Kidney (tissue), 22 donors: ENCODE measurements at places on chromosomes 11 and 22. TPM values are rescaled to one million over a fixed set of nuclear protein-coding genes. Genes with fewer than 3 reads are reported as not detected.
A peak's percentile ranks its signal among the peaks of the same experiment; 100 is the strongest.

HNRNPUL2 gene
- 49.0 TPM for total RNA-seq

FGF3 gene
- total RNA-seq: not detected

FREY1 gene
- 1.0 TPM for total RNA-seq

MAJIN gene
- total RNA-seq: not detected

DNA sequence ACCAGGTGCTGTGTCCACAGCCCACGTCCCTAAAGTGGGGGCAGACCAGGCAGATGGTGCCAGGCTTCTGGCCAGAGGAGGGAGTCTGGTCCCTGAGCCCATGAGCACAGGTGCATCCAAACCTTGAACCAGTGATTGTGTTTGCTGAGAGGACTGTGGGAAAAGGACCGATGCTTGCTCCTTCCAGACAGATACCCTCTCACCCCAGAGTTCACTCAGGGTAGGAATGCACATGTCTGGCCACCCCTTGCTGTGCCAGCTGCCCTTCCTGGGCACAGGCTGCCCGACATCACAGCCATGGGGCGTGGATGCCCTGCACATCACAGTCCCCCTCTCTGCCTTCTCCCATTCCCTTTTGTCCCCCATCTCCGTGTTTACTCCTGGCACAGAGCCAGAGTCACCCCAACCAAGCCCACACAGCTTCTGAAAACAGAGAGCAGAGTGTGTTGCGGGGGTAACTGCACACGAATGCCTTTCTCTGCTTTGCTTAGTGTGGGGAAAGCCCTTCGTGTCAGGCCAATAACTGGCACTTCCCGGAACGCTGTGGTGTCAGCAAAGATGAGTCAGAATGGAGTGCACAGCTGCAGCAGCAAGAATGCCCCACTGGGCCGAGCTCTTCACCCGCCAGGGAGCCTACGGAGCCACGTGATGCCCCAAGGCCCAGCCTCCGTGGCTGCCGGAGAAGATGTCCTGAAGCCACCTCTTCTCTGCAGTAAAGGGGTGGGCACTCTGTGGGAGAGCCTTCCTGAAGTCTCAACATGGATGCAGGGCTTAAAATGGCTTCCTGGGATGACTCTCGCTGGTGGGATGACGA is 7.6 kb downstream of the CARS1 start:
- no peaks in the 10 kb centered on the region for H3K36me3 ChIP-seq
- no peaks in the 10 kb centered on the region for H3K27me3 ChIP-seq
- peaks cover 8% of the 10 kb centered on the region for H3K4me1 ChIP-seq
- H3K27ac ChIP-seq: peak overlapping the region; percentile 24
- DNase-seq: no peak
- no peak overlapping the region for H3K4me3 ChIP-seq

GRCh38 chr22:47371263-47372090 is 609.0 kb downstream of the TBC1D22A start:
- no peaks in the 10 kb centered on the region for H3K4me1 ChIP-seq
- H3K27ac ChIP-seq: no peak overlapping the region
- H3K4me3 ChIP-seq: no peak overlapping the region

DNA sequence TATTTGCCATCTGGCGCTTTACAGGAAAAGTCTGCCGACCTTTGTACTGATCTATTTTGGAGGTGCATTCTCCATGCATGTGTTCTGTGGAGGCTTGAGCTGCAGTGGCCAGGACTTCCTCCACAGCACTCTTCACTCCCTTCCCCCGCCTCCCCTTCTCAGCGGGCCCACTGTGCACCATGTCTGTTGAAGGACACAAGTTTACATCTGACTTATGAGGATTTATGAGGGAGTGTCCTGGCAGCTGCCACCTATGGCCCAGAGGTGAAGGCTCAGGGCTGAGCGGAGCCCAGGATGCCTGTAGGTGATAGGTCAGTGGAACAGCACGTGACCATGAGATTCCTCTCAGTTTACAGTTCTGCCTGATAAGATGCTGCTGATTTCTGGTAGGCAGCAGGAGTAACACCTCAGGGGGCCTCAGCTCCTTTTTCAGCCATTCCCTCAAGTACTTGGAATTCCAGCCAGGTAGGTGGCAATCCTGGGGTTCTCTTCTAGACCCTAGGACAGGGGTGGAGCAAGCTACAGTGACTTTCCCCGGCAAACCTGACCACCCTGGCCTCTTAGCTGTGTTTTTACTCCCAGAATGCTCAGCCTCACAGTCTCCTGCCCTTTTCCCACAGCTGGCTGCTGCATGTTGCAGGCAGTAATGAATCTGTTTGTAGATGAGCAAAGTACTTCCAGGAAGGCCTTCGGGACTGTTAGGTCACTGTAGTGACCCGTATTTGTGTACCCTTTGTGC is 59.9 kb downstream of the PPFIBP2 start:
- peak; percentile 71 for DNase-seq
- no peaks in the 10 kb centered on the region for H3K36me3 ChIP-seq
- peak overlapping the region; percentile 25 for H3K27ac ChIP-seq
- H3K27me3 ChIP-seq: no peaks in the 10 kb centered on the region
- peaks cover 48% of the 10 kb centered on the region for H3K4me1 ChIP-seq

GRCh38 chr11:74534216-74534945 is 40.9 kb upstream of the LIPT2 start:
- no peaks in the 10 kb centered on the region for H3K4me1 ChIP-seq
- no peaks in the 10 kb centered on the region for H3K27me3 ChIP-seq
- no peak overlapping the region for H3K4me3 ChIP-seq
- DNase-seq: no peak
- no peaks in the 10 kb centered on the region for H3K36me3 ChIP-seq

DNA sequence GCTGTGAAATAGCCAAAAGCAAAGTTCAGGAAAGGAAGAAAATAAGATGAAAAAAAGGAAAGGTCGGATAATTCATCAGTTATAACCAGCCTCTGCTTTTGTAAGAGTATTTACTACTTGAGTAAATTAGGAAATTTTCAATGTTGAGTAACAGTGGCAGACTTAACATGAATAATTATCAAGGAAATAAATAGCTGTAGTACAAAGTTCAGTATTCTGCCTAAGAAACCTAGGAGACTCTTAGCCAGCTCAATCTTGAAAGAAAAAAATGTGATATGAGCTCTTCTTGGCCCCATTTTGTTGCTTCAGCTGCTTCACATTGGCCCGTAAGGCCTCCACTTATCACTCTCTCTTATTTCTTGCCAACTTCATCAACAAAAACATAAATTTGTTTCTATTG is 17.0 kb upstream of the DNAJB7 start:
- H3K36me3 ChIP-seq: no peaks in the 10 kb centered on the region
- H3K27ac ChIP-seq: no peak overlapping the region
- no peak overlapping the region for H3K4me3 ChIP-seq
- no peaks in the 10 kb centered on the region for H3K4me1 ChIP-seq
- no peak for DNase-seq
- no peaks in the 10 kb centered on the region for H3K27me3 ChIP-seq
